ENCODE measurements at places on chromosomes 12 and 14.

DNA sequence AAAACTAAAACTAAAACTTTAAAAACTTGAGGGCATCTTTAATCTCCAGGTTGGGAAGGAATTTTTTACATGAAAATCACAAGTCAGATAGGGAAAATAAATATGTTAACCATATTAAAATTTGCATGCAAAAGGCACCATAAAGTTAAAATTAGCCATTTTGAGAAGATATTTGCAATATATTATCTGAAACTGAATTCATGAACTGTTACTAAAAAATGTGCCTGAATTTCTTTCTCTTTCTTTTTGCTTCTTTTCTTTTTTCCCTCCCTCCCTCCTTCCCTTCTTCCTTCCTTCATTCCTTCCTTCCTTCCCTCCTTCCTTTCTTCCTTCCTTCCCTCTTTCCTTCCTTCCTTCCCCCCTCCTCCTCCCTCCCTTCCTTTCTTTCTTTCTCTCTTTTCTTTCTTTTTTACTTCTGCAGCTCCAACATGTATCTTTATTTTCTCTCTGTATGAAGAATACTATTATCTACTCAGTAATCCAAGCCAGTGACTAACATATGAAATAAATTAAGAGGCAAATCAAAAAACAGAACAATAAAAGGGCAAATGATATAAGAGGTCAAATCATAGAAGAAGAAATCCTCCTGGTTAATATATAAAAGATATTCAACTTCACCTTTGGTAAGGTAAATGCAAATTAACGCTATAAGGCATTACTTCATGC, 146.0 kb downstream of the BRMS1L start:
- DNase-seq = no peak

DNA sequence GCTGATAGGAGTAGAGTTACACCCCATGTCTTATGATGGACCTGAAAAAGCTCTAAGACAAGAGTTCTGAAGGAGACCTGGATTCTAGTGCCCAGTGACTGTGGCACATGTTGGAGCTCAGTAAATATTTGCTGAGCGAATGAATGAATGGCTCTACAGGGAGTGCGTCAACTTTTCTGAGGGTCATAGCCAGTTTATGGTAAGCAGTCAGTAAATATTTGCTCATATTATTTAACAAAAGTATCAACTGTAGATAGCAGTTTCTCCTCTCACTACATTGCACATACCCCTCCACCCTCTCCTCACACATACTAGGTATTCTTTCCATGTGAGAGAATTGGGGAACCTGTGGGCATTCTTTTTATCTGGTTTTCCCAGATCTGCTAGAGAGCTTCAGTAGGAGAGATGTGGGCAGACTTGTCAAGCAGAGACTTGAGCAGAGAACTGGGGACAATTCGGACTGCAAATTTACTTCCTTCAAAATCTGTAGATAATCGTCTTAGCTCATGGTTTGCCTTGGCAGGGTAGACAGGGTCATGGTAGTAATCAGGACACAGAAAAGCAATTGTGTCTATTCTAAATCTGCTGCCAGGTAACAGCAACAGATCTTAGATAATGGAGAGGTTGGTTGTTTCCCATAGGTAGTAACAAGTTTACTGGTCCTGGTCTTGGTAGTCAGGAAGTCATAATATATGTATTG, 5.7 kb downstream of the SLC4A8 start:
- DNase-seq = no peak

GRCh38 chr12:89556976-89557375, 31.1 kb upstream of the POC1B start:
- DNase-seq = no peak

DNA sequence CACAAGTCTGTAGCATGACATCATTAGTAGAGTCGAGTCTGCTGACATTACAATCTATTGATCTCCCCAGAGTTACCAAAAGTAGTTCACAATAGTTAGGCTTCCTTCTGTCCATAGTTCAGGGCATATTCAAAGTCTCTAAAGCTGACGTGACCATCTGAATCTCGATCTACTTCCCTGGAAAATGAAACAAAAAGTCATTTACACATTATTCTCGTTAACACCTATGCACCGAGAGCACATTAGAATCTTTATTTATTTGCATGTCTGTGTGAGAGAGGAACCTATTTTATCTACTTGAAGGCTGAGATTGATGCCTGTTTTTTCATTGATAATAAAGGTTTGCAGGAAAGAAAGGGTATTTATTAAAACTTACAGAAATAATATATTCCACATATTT, 157.4 kb downstream of the EFCAB11 start:
- DNase-seq = no peak

GRCh38 chr12:123097561-123098084, 53.3 kb downstream of the PITPNM2 start:
- DNase-seq = no peak

GRCh38 chr14:94675036-94675435, 62.8 kb downstream of the SERPINA3 start:
- DNase-seq = no peak

- peak; percentile 77 for DNase-seq
These were observed 27.2 kb upstream of the PNMA1 start for GRCh38 chr14:73741386-73741875.

DNA sequence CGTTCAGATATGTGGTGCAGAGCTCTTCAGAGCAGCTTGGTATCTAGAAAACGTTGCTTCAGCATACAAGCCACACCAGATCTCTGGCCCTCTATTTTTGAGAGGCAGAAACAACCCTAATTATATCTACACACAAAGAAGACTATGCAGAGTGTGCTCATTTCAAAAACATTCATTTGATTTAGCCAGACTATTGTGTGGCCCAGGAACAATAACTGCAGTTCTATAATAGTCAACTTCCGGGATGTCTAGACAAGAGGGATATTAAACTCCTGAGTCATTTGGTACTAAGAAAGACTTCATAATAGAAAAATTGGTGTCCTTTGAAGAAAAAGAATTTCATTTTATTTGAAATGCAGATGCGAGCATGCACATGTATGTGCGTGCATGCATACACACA, 153.8 kb downstream of the PELI2 start:
- no peak for DNase-seq

DNA sequence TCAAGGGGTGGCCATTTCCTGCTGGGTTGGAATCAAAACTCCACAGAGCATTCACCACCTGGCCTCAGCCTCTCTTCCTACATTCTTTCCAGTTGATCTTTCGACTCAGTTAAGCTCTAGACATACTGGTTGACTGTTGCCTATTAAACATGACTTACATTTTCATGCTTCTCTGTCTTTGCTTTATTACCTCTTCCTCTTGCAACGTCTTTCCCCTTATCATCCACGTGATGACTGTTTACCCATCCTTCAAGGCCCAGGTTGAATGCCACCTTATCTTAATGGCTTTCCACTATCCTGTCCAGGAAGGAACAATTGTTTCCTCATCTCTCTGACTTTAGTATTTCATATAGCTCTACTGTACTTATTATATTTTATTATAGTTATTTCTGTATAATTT, 24.4 kb upstream of the CCDC175 start:
- DNase-seq = no peak

- DNase-seq = no peak
These were observed 28.8 kb upstream of the BHLHE41 start for GRCh38 chr12:26153421-26154154.

DNA sequence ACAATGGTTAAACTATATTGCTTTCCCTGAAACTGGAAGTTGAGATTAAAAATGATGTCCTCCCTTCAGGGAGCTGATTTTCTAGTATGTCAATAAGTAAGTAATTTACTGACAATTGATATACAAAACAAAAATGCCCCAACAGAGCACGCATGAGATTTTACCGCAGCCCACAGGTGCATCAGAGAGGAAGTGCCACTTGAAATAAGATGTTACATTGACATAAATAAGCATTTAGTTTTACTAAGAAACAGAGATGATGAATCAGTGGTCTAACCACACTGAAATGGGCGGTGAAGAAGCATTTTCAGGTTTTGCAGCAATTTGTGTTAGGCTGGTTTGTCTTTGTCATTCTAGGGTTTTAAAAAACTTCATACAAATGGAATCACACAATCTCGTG, 8.8 kb upstream of the CLECL1 start:
- DNase-seq = peak; percentile 65

- DNase-seq = no peak
These were observed 9.9 kb upstream of the CEP83 start for GRCh38 chr12:94469522-94469921.

DNA sequence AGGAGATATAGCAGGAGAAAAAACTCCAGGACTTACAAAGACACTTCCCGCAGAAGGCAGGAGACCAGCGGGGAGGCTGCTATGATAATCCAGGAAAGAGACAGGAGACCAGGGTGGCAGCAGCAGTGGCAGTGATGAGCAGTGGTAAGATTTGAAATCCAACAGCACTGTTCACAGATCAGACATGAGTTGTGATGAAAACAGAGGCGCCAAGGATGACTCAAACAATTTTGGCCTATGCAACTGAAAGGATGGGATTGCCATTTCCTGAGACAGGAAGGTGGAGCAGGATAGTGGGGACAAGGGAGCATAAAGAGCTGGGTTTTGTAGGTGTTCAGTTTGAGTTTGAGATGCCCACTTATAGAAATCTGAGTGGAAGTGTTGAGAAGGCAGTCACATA, 108.6 kb upstream of the DYRK2 start:
- DNase-seq = no peak

GRCh38 chr12:16919551-16919950, 313.6 kb upstream of the LMO3 start:
- DNase-seq = no peak

DNA sequence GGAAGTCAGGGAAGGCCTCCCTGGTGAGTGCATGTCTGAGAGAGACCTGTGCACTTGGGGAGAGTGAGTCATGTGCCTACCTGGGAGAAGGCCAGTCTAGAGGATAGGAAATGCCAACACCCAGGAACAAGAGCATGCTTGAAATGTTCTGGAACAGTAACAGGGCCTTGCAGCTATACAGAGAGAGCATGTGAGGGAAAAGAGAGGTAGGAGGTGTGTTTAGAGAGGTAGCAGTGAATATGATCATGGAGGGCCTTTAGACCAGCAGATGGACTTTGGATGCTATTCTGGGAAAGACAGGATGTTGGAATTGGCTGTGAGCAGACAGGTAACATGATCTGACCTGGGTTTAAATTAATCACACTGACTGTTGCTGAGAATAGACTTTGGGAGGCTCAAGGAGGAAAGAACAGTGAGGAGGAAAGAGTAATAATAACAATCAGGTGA, 1143.6 kb downstream of the FLRT2 start:
- no peak for DNase-seq

DNA sequence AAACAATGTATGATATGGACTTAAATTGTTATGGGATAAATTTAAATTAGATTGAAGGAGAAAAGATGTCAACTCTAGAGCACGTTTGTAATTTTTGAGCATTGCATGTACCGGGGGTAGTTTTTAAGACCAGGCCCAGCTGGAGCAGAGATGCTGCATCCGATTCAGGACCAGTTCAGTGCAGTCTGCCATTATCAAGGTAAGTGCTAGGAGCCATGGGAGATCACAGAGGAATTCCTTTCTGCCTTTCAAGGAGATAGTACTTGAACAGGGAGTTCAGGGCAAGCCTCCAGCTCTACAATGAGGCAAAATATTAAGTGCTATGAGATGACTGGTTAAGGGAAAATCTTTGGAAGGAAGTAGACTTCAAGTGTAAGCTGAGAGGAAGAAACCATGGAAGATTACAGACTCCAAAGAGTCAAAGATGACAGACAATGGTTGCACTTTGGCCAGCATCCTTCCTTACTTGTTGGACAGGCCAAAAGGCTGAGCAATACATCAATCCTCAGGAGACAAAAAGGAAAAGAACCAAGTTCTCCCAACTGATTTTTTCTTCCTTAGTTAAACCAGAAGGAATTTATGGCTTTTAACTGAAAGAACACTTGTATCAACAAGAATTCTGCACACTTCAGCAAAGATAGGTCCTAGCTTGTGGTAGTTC, 113.2 kb upstream of the HIF1A start:
- no peak for DNase-seq

DNA sequence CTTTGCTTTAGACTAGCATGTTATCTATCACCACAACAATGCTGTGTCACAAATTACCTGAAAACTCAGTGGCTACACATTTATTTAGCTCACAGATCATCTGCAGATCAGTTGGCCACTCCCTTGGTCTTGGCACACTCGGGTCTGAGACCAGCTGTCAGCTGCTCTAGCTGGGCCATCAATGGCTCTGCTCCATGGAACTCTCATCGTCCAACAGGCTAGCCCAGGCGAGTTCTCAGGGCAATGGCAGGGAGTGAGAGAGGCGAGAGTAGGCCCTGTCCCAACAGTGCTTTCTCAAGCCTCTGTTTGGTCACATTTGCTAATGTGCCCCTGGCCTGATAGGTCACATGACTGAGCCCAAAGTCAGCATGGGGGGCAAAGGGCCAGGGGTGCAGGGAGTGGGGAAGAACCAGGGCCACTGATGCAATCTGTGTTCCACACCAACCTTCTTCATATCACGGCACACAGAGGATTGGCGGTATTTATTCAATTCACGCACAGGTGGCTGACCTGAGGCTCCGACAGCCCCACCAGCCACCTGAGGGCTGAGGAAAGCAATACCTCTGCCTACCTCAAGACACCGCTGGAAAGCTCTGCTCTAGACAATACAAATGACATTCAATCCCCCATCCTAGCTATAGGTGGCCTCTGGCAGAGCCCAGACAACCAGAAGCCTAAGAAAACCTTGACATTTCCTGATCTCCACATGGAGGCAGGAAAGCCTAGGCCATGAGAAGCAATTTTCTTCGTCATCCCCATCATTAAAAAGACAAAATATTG, 82.5 kb downstream of the NT5DC3 start:
- no peak for DNase-seq

DNA sequence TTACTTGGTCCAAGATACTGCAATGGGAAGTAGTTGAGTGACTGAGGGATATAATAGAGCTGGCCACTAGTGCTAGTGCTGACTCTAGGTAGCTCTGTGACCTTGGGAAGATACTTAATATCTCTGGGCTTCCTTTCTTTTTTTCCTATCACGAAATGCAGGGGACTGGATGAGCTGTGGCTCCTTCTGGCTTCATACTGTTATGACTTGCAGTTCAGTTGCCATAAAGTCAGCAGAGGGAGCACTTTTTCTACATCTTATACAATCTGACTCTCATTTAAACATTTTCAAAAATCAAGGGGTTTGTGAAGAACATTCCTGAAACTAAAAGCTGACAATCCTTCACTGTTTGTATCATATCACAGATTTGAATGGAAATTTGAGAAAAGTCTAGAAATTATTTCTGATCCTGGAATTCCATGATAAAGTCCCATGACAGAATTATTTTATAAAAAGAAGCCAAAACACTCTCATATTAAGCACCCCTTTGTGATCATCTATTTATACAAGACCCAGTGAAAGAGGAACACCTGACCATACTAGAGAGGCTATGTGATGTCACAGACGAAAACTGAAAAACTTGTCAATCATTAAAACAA, 5.3 kb downstream of the BHLHE41 start:
- no peak for DNase-seq

All from stimulated activated naive CD8-positive, alpha-beta T cell treated with anti-CD3 and anti-CD28 coated beads, Interleukin-15, Interleukin-2, amounts not matched to agents 100 U/mL and 50 U/mL, for 24 hours (primary cell).